Stimulated activated CD4-positive, alpha-beta T cell treated with anti-CD3 and anti-CD28 coated beads, Interleukin-1b, Interleukin-23, amount 100 ng/mL, for 48 hours (primary cell): ENCODE measurements at places on chromosomes 7 and 10.

DNA sequence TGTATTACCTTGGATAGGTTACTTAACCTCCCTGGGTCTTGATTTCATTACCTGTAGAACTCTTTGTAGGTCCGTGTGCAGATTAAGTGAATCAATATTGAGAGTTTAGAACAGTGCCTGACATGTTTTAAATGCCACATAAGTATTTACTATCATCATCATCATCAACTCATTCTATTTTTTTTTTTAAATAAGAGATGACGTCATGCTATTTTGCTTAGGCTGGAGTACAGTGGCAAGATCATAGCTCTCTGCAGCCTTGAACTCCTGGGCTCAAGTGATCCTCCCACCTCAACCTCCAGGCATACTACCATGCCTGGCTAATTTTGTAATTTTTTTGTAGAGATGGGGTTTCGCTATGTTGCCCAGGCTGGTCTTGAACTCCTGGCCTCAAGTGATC lies 132.0 kb upstream of the FZD8 start:
- no peak for DNase-seq

- DNase-seq: no peak
Observed at GRCh38 chr7:45606050-45606449, 31.9 kb downstream of the ADCY1 start.

DNA sequence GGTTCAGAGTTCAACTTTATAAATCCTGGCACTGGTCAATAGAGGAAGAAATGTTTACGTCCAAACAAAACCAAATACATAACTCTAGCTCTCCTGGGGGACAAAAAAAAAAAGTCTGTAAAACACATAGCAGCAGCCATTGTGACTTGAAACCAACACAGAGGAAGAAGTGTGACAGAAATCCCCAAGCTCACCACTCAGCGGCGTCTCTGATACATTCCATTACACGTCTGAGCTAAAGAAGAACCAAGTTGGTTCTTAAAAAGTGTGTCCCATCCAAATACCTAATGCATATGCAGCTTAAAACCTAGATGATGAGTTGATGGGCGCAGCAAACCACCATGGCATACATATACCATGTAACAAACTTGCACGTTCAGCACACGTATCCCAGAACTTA lies 58.3 kb upstream of the NANOS1 start:
- no peak for DNase-seq

DNA sequence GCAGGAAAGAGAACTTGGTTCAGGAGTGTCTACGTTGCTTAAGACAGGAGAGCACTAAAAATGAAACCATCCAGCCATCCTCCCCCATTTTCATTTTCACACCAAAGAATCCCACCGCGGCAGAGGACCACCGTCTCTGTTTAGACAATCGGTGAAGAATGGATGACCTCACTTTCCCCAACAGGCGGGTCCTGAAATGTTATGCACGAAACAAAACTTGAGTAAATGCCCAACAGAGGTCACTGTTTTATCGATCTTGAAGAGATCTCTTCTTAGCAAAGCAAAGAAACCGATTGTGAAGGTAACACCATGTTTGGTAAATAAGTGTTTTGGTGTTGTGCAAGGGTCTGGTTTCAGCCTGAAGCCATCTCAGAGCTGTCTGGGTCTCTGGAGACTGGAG lies 1.4 kb upstream of the IL6 start:
- DNase-seq: no peak

DNA sequence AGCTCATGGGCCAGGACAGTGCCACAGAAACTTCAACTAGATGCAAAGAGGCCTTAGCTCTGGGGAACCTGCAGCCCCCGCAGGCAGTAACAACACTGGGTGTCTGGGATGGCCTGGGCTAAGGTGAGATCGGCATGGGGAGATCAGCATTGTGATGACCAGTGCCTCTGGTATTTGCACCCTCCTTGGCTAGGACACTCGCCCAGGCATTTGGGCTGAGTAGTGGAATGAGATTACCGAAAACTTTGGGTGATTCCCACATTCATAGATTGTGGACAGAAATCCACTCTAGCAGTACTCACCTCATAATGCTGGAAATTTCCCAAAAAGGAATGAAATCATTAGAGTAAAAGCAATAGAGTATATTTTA lies 70.6 kb upstream of the ZMIZ2 start:
- DNase-seq: no peak

DNA sequence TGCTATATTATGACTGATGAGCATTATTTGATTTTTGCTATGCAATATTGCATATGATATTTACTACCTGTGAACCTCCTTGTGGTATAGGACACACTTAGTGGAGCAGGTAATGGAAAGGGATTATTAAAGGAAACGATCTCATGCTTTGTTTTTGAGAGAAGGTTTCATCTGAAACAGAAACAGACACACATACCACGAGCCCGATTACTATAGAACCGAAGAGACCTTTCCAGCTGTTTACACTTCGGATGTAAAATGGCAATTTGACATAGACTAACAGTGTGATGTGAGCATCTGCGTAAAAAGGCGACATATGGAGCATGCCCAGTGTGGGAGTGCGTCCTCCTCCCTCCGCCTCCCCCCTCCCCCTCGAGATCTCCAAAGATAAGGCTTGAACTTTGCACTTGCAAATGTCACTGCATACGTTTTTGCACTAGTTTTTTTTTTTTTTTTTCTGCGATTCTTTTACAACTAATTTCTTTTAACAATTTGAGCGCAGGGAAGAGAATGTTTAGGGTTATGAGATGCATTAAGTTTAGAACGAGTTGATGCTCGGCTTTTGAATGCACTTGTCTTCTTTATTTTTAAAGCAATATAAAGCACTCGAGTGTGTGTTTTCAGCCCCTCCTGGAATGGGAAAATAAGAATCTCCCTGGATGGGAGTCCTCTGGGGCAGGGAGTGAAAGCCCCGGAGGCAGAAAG lies 251.0 kb downstream of the NSUN6 start:
- DNase-seq: no peak

DNA sequence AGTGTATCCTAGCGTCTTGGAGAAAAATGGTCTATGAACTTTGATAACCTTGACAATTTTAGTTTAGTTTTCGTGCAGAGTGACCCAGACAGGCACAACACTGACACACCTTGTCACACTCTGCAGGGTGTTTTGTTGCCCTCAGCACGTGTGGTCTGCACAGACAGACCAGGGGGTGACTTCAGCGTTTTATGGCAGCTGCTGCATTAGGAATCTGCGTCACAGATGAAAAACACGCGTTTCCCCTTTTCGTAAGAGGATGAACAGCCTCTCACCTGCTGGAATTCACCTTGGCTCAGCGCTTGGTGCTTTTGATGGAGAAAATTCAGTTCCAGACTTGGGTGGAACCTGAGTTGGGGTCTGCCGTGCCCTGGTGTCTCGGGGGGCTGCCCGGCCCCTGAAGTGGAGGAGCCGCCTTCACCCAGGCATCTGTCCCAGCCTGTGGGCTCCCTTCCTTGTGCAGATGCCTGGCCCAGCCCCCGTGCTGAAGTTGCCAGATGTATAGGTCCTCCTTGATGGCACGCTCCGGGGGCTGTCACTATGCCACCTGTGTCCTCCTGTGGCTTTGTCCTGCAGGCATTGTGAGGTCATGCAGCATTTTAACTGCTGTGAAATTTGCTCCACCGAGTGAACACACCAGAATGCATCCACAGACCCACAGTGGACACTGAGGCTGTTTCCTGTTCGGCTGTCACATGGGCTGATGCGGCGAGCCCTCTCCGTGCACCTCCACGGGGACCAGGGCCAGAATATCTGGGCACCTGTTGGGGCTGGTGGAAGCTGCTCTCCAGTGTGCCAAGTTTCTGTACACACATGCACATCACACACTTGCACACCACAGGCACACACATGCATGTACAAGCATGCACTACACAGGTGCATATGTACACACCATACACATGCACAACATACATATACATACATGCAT lies 18.3 kb downstream of the INPP5A start:
- no peak for DNase-seq

GRCh38 chr10:86063341-86063740 lies 303.3 kb downstream of the GRID1 start:
- DNase-seq: no peak

DNA sequence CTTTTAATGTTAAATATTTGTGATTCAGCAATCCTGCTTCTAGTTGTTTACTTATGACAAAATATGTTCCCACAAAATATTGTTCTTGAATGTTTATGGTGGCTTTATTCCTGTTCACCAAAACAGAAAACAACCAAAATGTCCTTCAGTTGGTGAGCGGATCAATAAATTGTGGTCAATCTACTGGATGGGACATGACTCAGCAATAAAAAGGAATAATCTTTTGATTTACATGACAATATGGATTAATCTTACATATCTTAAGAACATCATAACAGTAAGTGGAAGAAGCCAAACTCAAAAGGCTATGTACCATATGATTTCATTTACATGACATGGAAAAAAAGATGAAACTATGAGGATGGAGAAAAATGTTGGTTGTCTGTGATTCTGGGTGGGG lies 691.3 kb upstream of the GHITM start:
- DNase-seq: no peak

DNA sequence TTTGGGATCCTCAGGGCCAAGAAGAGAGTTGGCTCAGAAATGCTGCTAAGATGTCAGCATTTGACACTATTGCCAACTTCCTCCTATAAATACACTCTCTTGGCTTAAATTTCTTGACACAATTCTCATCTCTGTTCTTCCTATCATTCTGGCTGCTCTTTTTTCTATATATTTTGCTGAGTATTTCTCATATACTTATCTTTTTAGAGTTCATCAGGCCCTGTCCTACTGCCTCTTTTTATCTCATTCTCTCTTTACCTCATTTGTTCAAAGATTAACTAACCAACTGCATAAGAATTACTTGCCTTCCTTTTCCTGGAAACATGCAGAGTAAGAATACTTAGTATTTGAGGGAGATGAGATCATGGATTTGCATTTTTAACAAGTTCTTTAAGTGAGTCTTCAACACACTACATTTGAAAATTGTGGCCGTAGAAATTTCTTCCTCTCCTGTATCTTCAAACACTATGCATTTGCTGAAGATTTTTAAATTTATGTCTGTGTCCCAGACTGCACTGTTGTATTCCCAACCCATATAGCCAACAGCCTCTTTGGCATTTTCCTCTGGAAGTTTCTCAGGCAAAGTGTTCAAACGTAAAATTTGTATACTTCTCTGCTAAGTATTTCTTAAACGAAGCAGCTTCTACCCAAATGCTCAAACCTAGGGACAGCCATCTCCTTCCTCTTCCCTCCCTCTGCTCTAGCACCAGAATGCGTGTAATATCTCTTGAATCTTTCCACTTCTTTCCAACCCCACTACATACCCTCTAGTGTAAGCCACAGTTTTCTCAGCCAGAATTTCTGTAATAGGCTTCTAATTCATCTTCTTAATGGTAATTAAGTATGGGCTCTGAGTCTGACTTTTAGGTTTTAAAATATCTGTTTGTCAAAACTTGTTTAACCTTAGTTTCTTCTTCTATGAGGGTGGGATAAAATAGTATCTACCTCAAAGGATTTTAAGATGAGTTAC lies 35.5 kb downstream of the ARL4A start:
- no peak for DNase-seq

DNA sequence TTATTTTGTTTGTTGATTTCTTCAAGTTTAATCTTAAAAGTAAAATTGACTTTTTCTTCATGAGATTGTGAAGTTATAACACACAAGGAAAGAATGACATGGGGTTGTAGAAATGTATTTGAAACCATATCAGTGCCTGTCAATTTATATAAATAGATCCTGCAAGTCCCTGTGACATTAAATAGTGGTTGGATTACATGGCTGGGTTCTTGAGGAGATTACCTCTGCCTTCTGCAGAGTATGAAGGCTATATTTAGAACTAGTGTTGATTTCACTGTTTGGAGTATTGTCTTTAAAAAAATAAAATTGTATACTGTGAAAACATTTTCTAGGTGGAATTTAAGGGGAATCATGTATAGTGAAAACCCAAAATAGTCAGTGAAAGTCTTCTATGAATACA lies 385.8 kb upstream of the SMIM30 start:
- no peak for DNase-seq

- DNase-seq: no peak
Observed at GRCh38 chr10:117968354-117969182, 78.2 kb downstream of the RAB11FIP2 start.

DNA sequence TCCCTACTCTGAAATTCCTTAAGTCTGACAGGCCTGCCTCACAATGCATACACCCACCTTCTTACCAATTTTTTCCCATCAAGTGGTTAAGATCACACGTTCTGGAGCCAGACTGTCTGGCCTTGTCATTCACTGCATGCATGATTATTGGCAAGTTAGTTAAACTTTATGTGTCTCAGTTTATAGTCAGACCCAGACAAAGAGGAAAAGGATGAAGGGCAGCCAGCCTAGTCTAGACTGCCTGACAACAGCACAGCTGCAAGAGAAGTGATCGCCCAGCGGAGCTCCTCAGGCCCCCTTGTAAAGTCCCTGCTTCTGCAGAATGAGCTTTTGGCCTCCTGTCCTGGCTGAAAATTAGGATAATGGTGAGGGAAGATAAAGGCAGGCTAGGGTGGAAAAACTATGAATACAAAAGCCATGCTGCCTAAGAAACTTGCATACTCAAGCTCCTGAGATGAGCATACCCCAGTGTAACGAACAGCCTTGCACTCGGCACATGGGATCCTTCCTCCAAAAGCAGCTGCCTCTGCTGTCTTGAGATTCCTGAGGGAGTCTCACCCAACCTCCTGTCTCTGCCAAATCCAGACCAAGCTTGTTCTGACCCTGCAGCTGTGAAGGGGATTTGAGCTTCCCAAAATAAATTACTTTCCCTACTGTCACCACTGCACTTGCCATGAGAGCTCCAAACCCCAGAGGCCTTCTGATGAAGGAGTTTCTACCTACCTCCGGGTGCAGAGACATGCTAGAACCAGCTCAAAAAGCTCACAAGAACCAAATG lies 26.7 kb upstream of the MRLN start:
- DNase-seq: no peak

DNA sequence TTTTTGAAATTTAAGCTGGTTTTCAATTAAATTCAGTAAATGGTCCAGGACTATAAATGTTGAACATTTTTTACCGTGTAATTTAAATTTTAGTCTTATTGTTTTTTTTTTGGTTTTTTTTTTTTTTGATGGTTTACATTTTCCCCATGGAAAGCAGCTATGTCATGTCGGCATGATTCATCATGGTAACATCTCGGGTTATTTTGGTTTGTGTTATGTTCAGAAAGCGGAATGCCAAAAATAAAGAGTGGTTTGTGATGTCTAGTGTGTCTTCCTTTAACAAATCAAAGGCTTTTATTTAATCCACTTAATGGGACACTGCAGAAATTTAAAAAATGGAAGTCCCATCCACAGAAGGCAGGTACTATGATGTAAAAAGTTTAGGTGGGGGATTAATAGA lies 58.5 kb downstream of the TRUB1 start:
- DNase-seq: no peak

- peak; percentile 24 for DNase-seq
Observed at GRCh38 chr10:50224330-50224952, 26.9 kb downstream of the ASAH2 start.

- DNase-seq: no peak
Observed at GRCh38 chr10:133361773-133362441, 4.1 kb upstream of the FUOM start.

GRCh38 chr7:40827222-40828085 lies 692.6 kb downstream of the SUGCT start:
- no peak for DNase-seq

GRCh38 chr7:2248984-2249694 lies 7.1 kb downstream of the NUDT1 start:
- DNase-seq: no peak

GRCh38 chr10:83127942-83128575 lies 1011.2 kb upstream of the GHITM start:
- DNase-seq: no peak

- DNase-seq: no peak
Observed at GRCh38 chr10:49608166-49609005, 1.7 kb upstream of the SLC18A3 start.

- no peak for DNase-seq
Observed at GRCh38 chr10:112815269-112816032, 134.6 kb upstream of the TCF7L2 start.

GRCh38 chr7:123798532-123799188 lies 46.3 kb upstream of the HYAL4 start:
- DNase-seq: no peak
